ENCODE measurements at places on chromosomes 2 and 18.

DNA sequence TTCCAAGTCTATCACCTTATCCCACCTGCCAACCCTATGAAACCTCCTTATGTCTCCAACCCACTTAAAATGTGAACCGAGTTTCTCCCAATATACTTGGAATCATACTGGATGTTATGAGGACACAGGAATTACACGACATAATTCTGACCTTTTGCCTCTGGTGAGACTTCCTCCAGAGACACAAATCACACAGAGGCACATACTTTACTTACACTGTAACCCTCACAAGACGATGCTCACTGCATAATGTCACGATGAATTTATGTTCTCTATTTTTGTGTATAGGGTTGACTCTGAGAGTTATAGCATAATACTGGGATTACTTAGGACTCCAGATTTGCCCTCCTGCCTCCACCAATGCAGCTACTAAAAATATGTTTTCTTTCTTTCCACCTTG is 28.0 kb upstream of the SETBP1 start:
- no peak for DNase-seq

DNA sequence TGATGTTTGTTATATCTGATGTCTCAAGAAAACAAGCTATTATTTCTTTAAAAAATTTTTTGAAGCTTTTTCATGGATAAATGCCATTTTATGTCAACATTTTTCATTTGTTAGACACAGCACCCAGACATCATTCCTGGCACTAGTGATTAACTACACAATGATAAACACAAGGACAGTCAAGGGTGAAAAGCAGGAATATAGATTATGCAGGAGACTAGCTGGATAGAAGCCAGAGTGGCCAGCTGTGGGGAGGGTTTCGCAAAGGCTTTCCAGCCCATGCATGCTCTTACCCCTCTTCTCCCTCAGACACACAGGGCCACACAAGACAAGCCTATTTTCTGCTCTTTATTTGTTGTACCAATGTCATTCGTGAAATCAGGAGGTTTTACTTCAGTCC is 127.1 kb upstream of the TTC39C start:
- DNase-seq, result no peak

GRCh38 chr2:204876311-204876710 is 331.0 kb downstream of the PARD3B start:
- no peak for DNase-seq

- DNase-seq, result no peak
Measured at GRCh38 chr2:110768591-110768990, 36.2 kb downstream of the ACOXL start.

- DNase-seq, result no peak
Measured at GRCh38 chr2:124254621-124255020, 229.5 kb downstream of the CNTNAP5 start.

GRCh38 chr2:134926231-134926931 is 7.8 kb downstream of the CCNT2 start:
- no peak for DNase-seq

DNA sequence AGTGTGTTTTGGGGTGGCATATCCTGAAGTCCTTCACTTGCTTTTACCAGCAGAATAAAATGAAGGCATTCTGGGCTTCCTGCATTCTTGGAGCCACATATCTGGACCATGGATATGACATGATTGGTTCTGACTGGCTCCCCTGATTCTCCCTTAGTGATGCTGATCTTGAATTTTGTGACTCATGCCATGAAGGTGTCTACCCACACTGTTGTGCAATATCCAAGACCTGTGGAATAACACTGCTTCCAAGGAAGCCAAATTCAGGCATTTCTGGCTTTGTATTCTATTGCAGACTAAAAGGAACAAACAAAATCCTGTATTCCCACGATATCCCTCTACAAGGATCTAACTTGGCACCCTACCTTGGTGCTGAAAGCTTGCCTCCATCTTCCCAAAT is 125.8 kb downstream of the LYPD6B start:
- no peak for DNase-seq

GRCh38 chr2:86314125-86314524 is 23.3 kb downstream of the REEP1 start:
- no peak for DNase-seq

All from breast epithelium (tissue), 4 donors.